ENCODE measurements at places on chromosomes 7 and 10. TPM values are rescaled to one million over a fixed set of nuclear protein-coding genes. Genes with fewer than 3 reads are reported as not detected.

Gene MRPS33
- 58.1 TPM for total RNA-seq

Gene MDFIC
- 69.8 TPM for total RNA-seq

Gene HOXA7
- total RNA-seq, result not detected

Gene MUC3A
- not detected for total RNA-seq

Gene ANKRD61
- 0.29 TPM for total RNA-seq

Gene SPAM1
- not detected for total RNA-seq

Gene TSPAN12
- not detected for total RNA-seq

Gene TMEM213
- total RNA-seq, result not detected

Gene POLD2
- total RNA-seq, result 135 TPM

Gene MYH16
- not detected for total RNA-seq

Gene PTPRZ1
- total RNA-seq, result not detected

Gene AMPH
- not detected for total RNA-seq

Gene DKK1
- total RNA-seq, result not detected

Gene CPEB3
- total RNA-seq, result 2.3 TPM

Gene MPP7
- 13.5 TPM for total RNA-seq

Gene ATOH7
- total RNA-seq, result not detected

Gene ZWINT
- 119 TPM for total RNA-seq

Gene ACBD7
- 5.2 TPM for total RNA-seq

Gene VWDE
- 3.2 TPM for total RNA-seq

Gene SH2D4B
- total RNA-seq, result 0.13 TPM

Gene PRSS2
- total RNA-seq, result not detected

Gene PRKCQ
- total RNA-seq, result 60.9 TPM

Gene GIMAP6
- 88.9 TPM for total RNA-seq

Gene ANKRD22
- total RNA-seq, result not detected

Gene ERLIN1
- total RNA-seq, result 14.9 TPM

Gene PLA2G12B
- not detected for total RNA-seq

Gene PRKG1
- total RNA-seq, result not detected

Gene CCL24
- not detected for total RNA-seq

Gene CYP2C18
- total RNA-seq, result not detected

Gene C10orf105
- 1.1 TPM for total RNA-seq

Gene CRYGN
- total RNA-seq, result 0.50 TPM

Gene RPEL1
- total RNA-seq, result 0.16 TPM

Gene CC2D2B
- 0.21 TPM for total RNA-seq

Gene CUZD1
- total RNA-seq, result 3.1 TPM

Gene SLF2
- total RNA-seq, result 42.8 TPM

Gene ADAM8
- 75.5 TPM for total RNA-seq

Gene GPR15LG
- total RNA-seq, result not detected

Gene CALN1
- not detected for total RNA-seq

Gene GATA3
- total RNA-seq, result 42.5 TPM

Gene CHAT
- not detected for total RNA-seq

Gene DNAJC1
- 21.4 TPM for total RNA-seq

Gene SLC13A4
- not detected for total RNA-seq

Gene STRIP2
- 6.6 TPM for total RNA-seq

Gene OR2A12
- not detected for total RNA-seq

Gene CNPY1
- total RNA-seq, result not detected

Gene GPR26
- not detected for total RNA-seq

Gene FAM25G
- total RNA-seq, result not detected

Gene HOXA9
- not detected for total RNA-seq

Gene PLAC9
- total RNA-seq, result not detected

Gene PIP4K2A
- total RNA-seq, result 154 TPM

Gene CALHM3
- total RNA-seq, result 0.45 TPM

Gene SEPHS1
- total RNA-seq, result 64.0 TPM

Gene ZNF365
- not detected for total RNA-seq

Gene DIP2C
- total RNA-seq, result 0.34 TPM

Gene CYP3A7
- not detected for total RNA-seq

Gene CHST3
- not detected for total RNA-seq

Measured in activated CD8-positive, alpha-beta T cell treated with anti-CD3 and anti-CD28 coated beads, Interleukin-2, amount 10 ng/mL, durations not matched to agents 7 days and 5 days (primary cell).